ENCODE measurements at places on chromosomes 7 and 10.

- no peak for DNase-seq
Measured at GRCh38 chr7:32108651-32109050, 38.4 kb upstream of the PDE1C start.

- no peak for DNase-seq
Measured at GRCh38 chr7:1787241-1787640, 117.2 kb downstream of the ELFN1 start.

DNA sequence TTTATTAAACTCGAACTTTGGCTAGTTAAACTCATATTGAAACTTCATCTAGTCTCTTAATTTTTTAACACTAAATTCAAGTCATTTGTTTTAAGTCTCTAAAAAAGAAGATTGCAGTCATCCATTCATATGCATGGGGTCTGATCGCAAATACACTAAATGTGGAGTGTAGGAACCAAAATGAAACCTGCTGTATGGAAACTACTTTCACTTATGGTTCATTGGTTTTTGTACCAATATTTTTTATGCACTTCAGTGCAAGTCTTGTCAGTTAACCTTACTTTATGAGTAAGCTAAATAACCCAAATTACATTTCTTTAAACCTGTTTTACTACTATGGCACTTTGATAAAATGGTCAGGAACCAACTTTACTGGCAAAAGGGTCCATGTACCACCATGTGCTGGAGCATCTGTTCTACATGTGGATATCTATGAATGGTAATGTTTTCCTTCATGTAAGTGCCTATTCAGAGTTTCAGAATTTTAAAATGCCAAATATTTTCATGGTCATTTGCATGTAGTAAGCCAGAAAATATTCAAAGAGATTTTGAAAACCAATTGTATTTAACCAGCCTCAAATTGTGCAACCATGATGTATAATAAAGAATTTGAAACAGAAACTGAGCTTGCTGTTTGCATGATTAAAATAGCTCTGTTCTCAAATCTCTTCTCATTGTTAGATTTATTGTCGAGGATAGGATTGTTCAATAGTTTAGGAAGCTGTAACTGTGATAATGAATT lies 7.6 kb upstream of the SUPV3L1 start:
- no peak for DNase-seq

DNA sequence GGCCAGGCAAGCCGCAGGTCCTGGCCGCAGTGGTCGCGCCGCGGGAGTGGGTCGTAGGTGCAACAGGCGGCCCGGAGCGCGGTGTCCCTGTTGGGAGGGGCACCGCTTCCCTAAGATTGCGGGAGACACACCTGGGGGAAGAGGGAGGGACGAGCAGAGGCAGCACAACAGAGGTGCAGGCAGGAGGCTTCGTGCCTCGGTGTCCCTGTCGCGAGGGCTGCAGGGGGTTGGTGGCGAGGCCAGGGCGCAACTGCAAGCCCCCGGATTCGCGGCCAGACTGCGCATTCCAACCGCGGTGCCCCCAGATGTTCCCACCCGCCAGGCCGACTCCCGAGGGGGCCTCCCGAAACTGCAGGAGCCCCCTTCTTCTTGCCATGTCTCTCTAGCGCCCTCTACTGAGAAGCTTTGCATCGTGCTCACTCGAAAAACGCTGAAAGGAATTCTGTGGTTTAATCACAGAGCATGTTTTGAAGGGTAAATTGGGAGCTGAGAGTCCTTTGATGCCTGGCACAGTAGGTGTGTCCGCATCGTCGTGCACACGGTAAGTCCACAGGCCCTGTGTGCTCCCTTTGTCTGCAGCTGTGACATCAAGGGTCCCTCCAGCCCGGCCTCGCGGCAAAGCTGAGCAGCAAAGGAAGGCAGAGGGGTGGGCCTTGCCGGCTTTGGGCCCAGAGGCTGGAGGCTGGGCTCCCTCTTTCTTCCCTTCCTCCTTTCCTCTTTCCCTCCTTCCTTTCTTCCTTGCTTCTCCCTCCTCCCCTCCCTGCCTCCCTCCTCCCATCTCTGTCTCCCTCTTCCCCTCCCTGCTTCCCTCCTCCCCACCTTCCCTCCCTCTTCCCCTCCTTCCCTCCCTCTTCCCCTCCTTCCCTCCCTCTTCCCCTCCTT lies 6.2 kb upstream of the MBL2 start:
- DNase-seq: no peak

DNA sequence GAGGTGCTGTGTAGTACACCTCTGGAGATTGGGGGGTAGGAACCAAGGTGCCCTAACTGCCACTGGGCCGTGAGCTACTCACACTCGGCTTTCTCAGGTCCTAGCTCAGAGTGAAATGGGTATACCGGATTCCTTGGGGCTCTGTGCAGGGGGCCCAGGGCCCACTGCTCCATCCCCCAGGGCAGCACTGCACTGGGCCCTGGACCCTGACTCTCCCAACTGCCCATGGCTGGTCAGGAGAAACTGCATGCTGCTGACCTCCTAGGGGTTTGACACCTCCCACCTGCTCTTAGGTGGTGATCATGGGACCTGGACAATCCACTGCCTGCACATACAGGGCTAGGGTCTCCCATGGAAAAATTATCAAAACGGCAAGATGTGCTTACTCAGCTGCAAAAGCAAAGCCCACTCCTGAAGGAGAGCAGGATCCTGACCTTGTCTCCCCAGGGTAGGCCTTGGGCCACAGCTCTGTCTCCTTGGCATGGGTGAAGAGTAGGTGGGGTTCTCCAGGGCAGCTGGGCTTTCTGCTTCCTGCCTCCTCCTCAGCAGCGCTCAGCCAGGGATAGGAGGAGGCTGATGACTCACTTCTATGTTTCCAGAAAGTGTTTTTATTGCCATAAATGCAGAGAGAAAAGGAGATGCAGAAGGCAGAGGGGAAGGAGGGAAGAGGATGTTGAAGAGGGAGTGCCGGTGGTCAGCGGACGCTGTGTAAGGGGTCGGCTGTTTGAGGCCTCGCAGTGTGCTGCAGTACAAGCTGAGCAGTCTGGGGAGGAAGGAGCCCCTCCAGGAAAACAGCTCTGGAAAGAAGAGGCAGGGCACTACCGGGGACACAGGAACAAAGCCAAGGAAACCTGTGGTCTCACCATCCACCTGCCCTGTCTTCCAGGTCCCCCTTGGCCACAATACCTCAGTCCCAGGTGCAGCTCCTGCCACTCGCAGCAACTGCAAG lies 107.8 kb downstream of the ARHGAP22 start:
- no peak for DNase-seq

DNA sequence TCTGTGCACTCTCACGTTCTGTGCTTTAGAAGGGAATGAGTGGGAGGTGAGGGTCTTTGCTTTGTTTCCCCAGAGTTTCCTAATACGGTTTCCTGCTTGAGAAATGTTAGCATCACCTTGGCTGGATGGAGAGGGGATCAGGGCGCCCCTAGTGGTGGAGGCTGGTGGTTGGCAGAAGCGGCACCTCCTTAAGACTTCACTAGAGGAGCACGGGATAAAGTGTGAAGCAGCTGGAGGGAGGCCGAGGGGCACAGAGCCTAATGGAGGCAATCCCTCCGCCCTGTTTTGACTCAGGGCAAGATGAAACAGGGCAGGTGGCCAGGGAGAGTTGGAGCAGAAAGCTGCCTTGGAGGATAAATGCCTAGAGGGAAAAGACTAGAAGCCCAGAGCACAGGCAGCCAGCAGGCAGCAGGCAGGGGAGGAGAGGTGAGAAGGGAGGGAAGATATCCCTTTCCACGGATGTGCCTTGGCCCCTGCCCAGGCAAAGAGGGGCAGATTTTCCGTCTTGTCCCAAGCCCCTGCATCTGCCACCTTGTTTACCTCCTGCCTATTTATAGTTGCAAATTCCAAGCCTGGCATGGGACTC lies 56.0 kb upstream of the BTRC start:
- peak; percentile 52 for DNase-seq

- DNase-seq: no peak
Measured at GRCh38 chr10:125123476-125124114, 36.8 kb downstream of the CTBP2 start.

DNA sequence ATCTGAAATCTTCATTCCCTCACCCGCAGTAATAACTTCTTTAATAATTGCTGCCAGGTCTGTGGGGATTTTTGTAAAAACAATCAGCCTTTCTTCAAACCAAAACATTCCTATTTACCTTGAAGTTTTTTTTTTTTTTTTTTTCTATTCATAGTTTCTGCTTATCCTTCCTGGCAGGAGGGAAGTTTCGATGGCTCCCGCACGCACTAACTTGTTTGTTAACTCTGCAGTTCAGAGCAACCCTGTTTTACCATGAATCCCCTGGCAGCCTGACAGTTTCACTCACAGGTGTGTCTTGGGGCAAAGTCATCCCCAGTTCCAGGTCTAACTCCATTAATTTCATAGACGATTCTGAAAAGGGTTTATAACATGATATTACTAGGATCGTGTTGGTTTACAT lies 149.3 kb downstream of the KLF6 start:
- DNase-seq: no peak

- no peak for DNase-seq
Measured at GRCh38 chr7:70700941-70701425, 431.0 kb upstream of the GALNT17 start.

All from stimulated activated CD8-positive, alpha-beta memory T cell treated with anti-CD3 and anti-CD28 coated beads, Interleukin-4, amount 100 ng/mL, for 1 hour (primary cell).